ENCODE measurements at places on chromosomes 3 and 15.

- no peak for DNase-seq
Measured at GRCh38 chr15:61655881-61656280, 404.4 kb downstream of the VPS13C start.

DNA sequence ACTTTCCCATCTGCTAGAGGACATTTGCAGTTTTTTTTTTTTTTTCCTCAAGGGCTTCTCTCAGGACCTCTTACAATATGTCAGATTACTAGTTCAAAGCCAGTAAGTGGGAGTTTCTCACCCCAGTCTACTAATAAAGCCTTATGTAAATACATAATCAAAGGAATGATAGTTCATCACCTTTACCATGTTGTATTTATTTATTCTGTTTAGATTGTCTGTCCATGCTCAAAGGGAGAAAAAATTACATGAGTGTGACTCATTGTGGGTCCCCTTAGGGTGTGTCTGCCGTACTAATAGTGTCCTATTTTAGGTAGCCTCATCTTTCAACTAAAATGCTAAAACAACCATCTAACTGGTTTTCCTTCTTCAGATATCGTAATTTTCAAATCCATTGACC is 917.6 kb downstream of the EPHA3 start:
- no peak for DNase-seq

DNA sequence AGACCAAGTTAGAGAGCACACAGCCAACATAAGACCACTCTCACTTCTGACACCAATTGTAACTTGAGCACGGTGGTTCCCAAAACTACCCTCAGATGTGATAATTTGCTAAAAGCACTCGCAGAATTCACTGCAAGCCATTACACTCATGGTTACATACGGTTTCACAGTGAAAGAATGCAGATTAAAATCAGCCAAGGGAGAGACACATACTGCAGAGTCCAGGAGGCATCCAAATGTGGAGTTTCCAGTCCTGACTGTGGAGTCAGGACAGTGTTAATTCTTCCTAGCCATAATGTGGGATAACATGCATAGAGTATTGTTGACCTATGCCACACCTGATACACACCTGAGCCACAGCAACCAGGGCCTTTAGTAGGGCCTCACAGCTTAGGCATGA is 956.4 kb downstream of the NTRK3 start:
- no peak for DNase-seq

DNA sequence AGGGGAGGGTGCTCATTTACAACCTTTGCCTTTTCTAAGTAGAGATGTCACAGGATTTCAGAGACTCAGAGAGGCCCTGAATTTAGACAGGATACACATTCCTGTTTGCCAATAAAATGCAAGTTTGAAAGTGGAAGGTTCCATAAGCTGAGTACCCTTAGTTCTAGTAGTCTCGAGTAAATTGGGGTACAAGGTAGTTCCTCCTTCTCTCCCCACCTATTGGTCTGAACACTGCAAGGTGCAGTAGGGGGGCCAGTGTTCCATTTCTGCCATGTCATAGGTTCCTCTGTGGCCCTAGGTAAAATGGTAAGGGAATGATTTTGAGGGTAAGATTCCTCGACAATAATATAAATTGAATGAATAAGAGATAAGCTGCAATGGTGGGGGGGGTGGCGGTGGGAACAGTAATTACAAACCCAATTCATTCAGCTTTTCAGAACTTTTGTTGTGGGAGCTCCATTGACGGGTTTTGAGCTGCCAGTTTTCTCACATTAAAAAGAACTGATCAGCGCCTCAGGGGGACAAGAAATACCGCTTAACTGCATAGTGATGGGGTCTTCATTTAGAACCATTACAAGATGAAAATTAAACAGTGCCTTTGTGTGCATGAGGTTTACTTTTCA is 5.9 kb downstream of the SOX2 start:
- no peak for DNase-seq

- no peak for DNase-seq
Measured at GRCh38 chr3:197362081-197362480, 63.7 kb upstream of the DLG1 start.

DNA sequence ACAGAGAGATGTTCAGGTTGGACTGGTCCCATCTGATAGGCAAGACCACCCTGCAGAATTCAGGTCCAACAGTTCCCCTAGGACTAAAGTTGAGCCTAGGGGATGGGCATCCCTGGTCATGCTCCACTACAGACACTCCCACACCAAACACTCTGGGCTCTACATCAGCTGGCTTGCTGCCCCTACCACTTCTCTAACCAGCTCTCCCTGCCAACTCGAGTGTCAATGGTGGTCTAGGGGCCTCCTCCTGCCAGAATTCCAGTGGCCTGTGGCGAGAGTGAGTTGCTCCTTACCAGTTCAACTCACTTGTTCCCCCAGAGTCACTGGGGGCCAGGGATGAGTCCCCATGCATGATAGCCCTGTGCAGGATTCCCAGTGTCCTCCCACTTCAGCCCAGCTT is 316.2 kb upstream of the PPP2R3A start:
- no peak for DNase-seq

GRCh38 chr3:38616111-38616510 is 33.4 kb downstream of the SCN5A start:
- no peak for DNase-seq

- DNase-seq: no peak
Measured at GRCh38 chr3:115450036-115450435, 173.3 kb upstream of the GAP43 start.

DNA sequence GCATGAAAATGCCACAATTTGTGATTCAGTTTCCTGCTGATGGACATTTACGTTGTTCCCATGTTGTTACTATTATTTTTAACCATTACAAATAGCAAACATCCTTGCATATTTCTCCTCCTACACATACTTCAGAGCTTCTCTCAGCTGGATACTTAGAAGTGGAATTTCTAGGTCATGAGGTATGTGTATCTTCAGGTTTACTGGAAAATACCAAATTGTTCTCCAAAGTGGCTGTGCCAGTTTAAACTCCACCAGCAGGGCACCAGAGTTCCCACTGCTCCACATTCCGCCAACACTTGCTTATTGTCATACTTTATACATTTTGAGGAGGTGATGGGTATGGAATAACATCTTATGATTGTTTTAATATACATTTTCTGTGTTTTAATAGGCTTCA is 45.7 kb downstream of the PRR23E start:
- no peak for DNase-seq

DNA sequence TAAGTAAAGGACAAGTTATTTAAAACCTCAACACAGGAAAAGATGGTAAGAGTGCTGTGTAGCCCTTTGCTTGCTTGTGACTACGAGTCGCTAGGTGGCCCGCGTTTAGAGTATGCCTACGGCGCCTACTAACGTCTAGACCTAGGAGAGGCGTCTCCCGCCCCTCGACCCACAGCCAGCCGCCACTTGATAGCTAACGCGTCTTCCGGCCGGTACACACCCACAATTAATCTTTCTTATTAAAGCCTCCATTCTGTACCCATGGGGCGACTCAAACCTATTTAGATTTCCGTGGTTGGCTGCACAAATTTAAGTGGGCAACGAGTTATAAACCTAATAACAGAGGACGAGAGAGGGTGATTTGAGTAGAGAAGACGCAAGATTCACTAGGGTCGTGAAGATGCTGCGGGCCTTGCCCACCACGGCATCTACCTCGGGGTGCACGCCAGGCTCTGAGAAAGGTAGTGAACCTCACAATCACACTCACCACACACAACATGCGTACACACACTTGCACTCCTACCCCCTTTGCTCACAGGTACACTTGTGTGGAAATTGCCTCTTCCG is 12.0 kb downstream of the SOX2 start:
- no peak for DNase-seq
